ENCODE measurements at places on chromosomes 7 and 10. TPM values are rescaled to one million over a fixed set of nuclear protein-coding genes. Genes with fewer than 3 reads are reported as not detected.

DNA sequence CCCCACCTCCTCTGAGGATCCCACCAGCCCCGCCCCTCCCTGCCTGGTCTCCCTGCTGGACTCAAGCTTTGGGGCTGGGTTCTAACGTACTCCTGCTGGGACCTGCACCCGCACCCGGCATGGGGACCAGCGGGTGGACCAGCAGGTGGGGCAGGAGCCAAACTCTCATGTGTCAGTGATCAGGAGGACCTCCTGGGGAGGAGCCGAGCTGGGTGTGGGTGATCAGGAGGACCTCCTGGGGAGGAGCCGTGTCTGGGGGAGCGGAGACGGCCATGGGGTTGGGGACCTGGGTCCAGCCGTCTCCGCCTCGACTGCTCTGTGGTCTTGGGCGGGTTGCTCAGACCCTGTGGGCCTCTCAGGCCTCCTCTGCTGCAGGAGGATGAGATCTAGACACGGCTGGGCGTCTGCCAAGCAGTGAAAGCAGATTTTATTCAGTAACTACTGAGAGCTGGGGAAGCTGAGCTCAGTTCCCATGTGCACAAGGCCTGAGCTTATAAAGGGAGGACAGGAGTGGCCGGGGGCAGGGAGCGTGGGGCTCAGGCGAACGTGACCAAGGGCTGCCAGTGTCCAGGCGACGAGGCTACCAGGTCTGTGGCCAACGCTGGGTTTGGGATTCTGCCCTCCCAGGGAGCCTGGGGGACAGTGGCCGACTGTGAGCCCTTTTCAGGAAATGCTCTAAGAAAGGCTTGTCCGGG lies 33.6 kb upstream of the UTF1 start:
- DNase-seq: peak; percentile 12

DNA sequence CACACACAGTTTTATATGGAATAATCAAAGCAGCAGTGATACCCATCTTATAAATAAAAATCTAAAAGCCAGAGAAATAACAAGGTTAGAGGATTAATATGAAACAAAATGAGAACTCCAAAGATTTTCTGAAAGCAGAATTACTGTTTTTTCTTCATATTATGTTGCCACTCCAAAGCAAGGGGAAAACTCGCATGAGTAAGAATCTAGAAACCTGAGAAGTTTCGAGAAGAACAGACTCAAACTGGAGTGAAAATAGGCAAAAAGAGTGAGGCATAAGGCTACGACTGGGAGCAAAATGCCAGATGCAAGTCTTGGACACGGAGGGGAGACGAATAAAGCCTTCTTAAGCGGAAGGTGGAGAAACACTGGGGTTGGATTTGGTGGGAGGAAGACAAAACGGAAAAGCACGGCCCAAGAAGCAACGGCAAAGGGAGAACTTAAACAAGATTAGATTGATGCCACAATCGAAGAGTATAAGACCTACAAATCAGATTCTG lies 923 bp downstream of the TNPO3 start:
- no peak for DNase-seq

Gene CCDC146
- total RNA-seq: 3.7 TPM

Gene CALCR
- not detected for total RNA-seq

DNA sequence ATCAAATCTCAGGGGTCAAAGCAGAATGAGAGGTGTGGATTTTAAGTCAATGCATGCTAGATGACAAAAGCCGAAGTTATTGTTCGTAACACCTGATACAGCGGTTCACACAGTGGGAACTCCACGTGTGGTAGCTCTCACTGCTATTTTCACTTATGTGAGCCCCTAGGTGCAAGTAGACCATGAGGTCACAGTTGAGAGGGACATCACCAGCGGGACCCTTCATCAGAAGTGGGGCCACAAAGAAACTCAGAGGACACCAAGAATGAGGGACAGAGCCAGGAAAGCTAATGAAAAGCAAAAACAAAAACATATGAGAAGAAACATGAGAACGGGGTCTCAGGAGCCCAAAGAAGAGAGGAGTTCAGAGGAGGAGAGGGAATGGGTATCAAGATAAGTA lies 63.5 kb downstream of the ADAM12 start:
- no peak for DNase-seq

GRCh38 chr7:37928878-37929277 lies 8.4 kb downstream of the EPDR1 start:
- DNase-seq: no peak

Data from glutamatergic neuron (in vitro differentiated cells).